ENCODE measurements at places on chromosomes 7 and 10. TPM values are rescaled to one million over a fixed set of nuclear protein-coding genes. Genes with fewer than 3 reads are reported as not detected.

LRRC61 gene
- total RNA-seq: 7.9 TPM

CAV2 gene
- total RNA-seq: 74.9 TPM

DNA sequence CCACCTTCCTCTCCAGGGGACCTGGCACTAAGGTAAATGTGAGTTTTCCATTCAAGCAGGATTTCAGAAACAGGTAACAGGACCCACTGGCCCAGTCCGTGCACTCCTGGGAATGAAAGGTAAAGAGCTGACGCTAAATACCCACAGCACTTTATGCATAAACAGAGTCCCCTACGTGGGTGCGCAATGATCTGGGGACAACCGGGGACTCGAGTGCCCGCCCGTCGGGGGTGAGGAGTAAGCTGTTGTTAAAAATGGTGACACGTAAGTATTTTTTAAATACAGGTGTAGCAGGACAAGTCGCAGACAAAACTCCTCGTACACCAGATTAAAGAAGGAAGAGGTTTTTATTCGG is 47.2 kb upstream of the PPP2R2D start:
- no peak for DNase-seq

PON1 gene
- not detected for total RNA-seq

DNA sequence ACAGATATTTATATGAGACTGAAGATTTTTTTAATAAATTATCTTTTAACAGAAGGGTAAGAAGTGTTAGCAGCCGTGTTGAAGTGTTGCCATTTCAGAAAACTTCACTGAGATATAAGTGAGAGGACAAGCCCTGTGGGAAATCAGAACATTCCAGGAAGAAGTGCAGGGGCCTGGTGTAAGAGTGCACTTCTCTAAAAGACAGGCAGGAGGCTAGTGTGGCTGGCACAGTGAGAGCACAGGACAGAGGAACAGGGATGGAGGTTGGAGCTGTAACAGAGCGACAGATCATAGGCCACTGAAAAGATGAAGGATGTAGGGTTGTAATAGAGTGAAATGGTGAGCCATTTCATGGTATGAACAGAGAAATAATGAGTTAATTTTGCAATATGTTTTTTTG is 608.9 kb downstream of the SORCS1 start:
- no peak for DNase-seq

DNA sequence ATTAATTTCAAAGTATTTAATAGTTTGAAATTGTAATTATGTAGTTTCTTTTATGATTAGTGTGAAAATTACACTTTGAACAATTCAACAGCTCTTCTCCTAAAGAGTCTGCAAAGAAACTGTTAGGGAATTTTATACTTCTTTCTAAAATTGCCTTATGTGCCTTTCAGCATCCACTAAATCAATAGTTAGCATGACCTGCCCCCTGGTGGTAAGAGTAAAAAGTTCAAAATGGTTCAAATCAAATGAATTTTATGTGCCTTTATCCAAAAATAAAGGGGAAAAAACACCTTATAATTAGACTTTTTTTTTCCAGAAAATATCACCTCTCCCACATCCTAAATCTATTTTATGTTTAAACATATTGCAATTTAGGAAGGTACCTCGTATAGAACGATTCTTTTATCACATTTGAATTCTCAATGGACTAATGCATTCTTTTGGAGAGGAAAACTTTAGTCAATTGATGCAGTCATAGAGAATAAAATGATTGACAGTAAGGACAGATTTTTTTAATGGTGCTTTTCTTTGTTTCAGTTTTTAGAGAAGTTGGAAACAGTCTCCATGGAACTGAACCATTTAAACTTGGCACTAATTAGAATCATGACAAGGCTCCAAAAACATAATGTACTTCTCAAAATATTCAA is 163.7 kb downstream of the SEMA3D start:
- DNase-seq: peak; percentile 34

- DNase-seq: no peak
These were observed 742.1 kb downstream of the CNTNAP2 start for GRCh38 chr7:146858690-146859089.

LRIT2 gene
- total RNA-seq: not detected

- peak; percentile 51 for DNase-seq
These were observed 118.9 kb downstream of the SND1 start for GRCh38 chr7:127770885-127771284.

- DNase-seq: no peak
These were observed 103.9 kb upstream of the DKK1 start for GRCh38 chr10:52210161-52210560.

HOXA2 gene
- 0.84 TPM for total RNA-seq

DNA sequence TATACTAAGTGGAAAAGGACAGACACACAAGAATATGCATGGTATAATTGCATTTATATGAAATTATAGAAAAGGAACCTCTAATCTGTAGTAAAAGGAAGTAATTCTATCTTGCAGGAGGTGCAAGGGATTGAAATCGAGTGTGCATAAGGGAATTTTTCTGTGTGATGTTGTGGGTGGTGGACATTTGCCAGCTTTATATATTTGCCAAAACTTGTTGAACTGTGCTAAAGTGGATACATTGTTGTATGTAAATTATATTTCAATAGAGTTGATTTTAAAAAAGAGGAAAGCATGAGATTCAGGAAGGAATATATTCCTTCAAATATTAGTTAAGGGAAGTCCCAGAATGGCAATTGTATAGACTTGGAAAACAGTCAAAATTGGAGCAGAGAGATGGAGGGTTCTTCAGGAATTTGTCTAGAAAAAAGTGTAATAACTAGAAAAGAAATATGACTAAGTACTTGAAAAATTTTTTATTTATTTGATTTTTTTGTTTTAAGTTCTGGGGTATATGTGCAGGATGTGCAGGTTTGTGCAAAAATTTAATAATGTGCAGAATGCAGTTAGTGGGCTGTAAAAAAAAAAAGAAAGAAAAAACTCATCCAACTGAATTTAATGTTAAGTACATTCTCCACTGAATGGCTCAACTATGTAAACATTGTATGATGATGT is 96.1 kb downstream of the ARL4A start:
- no peak for DNase-seq

- no peak for DNase-seq
These were observed 221.9 kb upstream of the SEMA3C start for GRCh38 chr7:81140775-81141174.

ANKRD2 gene
- not detected for total RNA-seq

IL2RA gene
- not detected for total RNA-seq

Data from RPMI7951 (cell line).